Activated CD4-positive, alpha-beta T cell treated with anti-CD3 and anti-CD28 coated beads, Interleukin-2, amount 10 ng/mL, durations not matched to agents 7 days and 5 days (primary cell): ENCODE measurements at places on chromosomes 2 and 18. TPM values are rescaled to one million over a fixed set of nuclear protein-coding genes. Genes with fewer than 3 reads are reported as not detected.

- no peak for DNase-seq
- H3K27me3 ChIP-seq = no peaks in the 10 kb centered on the region
- no peak overlapping the region for H3K27ac ChIP-seq
- no peaks in the 10 kb centered on the region for H3K4me1 ChIP-seq
These were observed 149.2 kb upstream of the NCKAP5 start for GRCh38 chr2:133717497-133717896.

Gene MOGAT1
- total RNA-seq = not detected

DNA sequence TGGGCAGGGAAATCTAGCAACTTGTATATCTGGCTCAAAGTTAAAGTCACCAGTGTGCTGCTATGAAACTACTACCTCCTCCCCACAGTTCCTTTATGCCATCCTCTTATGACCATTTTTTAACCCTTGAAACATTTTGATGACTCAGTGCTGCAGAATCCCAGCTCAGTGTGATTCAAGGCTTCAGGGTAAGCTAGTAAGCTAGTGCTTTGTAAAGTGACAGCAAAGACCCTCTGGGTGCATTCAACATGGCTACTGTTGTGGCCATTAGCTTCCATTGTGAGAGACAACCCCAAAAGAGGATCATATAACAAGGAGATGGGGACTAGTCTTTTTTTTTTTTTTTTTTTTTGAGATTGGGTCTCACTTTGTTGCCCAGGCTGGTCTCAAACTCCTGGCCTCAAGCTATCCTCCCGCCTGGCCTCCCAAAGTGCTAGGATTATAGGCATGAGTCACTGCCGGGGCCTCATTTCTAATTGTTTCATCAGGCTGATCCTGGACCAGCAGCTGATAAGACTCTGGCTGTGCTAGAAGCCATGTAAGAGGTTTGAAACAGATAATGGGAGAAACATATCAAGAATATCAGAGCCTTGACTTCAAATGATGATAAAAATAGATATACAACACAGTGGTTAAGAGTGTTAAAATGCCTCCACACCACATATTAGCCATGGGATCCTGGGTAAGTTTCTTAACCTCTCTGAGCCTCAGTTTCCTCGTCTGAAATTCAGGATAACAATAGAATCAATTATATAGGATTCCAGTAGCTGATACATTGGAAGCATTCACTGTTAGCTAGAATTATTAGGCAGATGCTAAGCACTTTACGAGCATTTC, 65.7 kb upstream of the RTN4 start:
- H3K4me1 ChIP-seq = no peaks in the 10 kb centered on the region
- DNase-seq = no peak
- no peaks in the 10 kb centered on the region for H3K27me3 ChIP-seq
- no peak overlapping the region for H3K27ac ChIP-seq
- H3K36me3 ChIP-seq = no peaks in the 10 kb centered on the region
- no peak overlapping the region for H3K4me3 ChIP-seq

GRCh38 chr2:61538920-61539520, 864 bp upstream of the XPO1 start:
- H3K27me3 ChIP-seq = peaks cover 2% of the 10 kb centered on the region
- H3K27ac ChIP-seq = peak overlapping the region; percentile 100
- peaks cover 24% of the 10 kb centered on the region for H3K36me3 ChIP-seq
- peak overlapping the region; percentile 85 for H3K4me3 ChIP-seq
- DNase-seq = peak; percentile 60

DNA sequence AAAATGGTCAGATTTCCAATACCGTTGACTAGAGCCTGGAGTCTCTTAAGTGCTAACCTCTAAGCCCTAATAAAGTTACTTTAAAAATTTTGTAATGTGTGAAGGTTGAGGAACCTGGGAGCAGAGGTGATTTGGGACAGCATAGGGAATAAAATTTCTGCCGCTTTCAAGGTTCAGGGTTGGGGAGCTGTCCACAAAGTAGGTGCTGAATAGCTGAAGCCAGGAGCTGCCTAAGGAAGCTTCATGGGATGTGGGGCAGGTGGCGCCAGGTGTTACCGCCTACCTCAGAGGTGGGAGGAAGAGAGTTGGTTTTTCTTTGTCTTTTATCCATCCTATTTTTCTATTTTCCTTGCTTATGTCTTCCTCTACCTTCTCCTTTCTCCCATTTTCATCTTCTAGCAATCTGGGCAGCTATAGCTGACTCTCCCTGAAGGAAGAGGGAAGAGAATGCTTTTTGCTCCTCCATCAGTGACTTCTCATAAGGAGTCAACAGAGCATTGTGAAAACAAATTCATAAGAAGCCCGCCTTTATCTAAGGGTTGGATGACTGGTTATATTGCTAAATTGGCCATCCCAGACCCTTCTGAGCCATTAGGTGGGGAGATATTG, 178.7 kb downstream of the CLIP4 start:
- peak; percentile 46 for DNase-seq
- no peaks in the 10 kb centered on the region for H3K36me3 ChIP-seq
- no peak overlapping the region for H3K27ac ChIP-seq
- H3K4me3 ChIP-seq = no peak overlapping the region
- H3K27me3 ChIP-seq = peaks cover 34% of the 10 kb centered on the region

GRCh38 chr18:14914121-14914520, 166.1 kb downstream of the ANKRD30B start:
- H3K27ac ChIP-seq = no peak overlapping the region
- H3K27me3 ChIP-seq = no peaks in the 10 kb centered on the region
- no peaks in the 10 kb centered on the region for H3K36me3 ChIP-seq
- H3K4me3 ChIP-seq = no peak overlapping the region

Gene PARD6G
- total RNA-seq = 0.22 TPM

Gene B4GALT6
- total RNA-seq = 1.1 TPM

DNA sequence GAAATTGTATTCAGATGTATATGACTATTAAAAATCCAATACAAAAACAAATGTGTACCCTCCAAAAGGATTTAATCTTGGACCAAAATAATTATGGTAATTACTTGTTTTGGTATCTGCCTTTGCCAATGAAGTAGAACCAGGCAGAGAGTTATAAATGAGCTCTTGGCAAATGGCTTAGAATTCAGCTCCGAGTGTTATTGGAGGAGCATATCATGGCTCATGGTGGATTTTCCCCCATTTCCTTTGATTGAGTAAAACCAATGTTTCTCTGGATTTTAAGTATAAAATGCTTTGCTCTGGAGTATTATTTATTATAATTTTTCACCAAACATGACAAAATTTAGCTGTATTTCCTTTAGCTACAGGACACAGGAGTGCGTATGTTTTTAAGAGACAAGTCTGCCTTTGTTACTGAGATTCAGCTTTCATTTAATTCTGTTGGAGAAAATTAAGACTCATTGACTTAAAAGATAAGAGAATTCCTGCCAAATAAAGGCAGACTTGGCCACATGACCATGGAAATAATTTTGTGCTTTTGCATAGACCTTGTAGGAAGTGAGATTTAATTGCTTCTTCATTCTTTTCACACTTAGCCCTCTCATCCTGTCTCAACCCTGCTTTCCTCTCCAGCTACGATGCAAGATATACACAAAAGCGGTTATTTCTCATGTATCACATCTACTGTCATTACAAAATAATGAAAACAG, 281.0 kb upstream of the SOX11 start:
- no peak overlapping the region for H3K4me3 ChIP-seq
- no peaks in the 10 kb centered on the region for H3K36me3 ChIP-seq
- no peak overlapping the region for H3K27ac ChIP-seq
- no peak for DNase-seq

GRCh38 chr2:113164215-113164929, 9.4 kb upstream of the PSD4 start:
- peaks cover 10% of the 10 kb centered on the region for H3K36me3 ChIP-seq
- no peak overlapping the region for H3K4me3 ChIP-seq
- DNase-seq = no peak
- H3K27me3 ChIP-seq = no peaks in the 10 kb centered on the region
- H3K27ac ChIP-seq = no peak overlapping the region

Gene ANKRD53
- not detected for total RNA-seq

Gene IL18RAP
- 3.8 TPM for total RNA-seq

GRCh38 chr2:216666461-216667233, 28.7 kb downstream of the IGFBP5 start:
- H3K27ac ChIP-seq = no peak overlapping the region
- H3K36me3 ChIP-seq = no peaks in the 10 kb centered on the region
- no peaks in the 10 kb centered on the region for H3K27me3 ChIP-seq
- H3K4me3 ChIP-seq = no peak overlapping the region

- peaks cover 78% of the 10 kb centered on the region for H3K36me3 ChIP-seq
- DNase-seq = no peak
- peak overlapping the region; percentile 95 for H3K27ac ChIP-seq
- peak overlapping the region; percentile 46 for H3K4me3 ChIP-seq
These were observed 15.5 kb downstream of the FOSL2 start for GRCh38 chr2:28407976-28408690.

Gene IL1F10
- not detected for total RNA-seq

GRCh38 chr2:148721520-148721931, 77.0 kb downstream of the EPC2 start:
- DNase-seq = no peak
- peaks cover 44% of the 10 kb centered on the region for H3K36me3 ChIP-seq
- no peak overlapping the region for H3K4me3 ChIP-seq
- no peaks in the 10 kb centered on the region for H3K27me3 ChIP-seq
- no peak overlapping the region for H3K27ac ChIP-seq
- H3K4me1 ChIP-seq = peaks cover 49% of the 10 kb centered on the region

GRCh38 chr2:133607679-133608078, 39.4 kb upstream of the NCKAP5 start:
- no peak overlapping the region for H3K4me3 ChIP-seq
- H3K27me3 ChIP-seq = no peaks in the 10 kb centered on the region
- no peak for DNase-seq
